ENCODE measurements at places on chromosomes 13 and 19.

- no peak for DNase-seq
These were observed 201.3 kb downstream of the SLITRK6 start for GRCh38 chr13:85597790-85598500.

- no peak for DNase-seq
These were observed 30.4 kb downstream of the RASL11A start for GRCh38 chr13:27300941-27301586.

- DNase-seq, result no peak
These were observed 1.0 kb downstream of the KLF1 start for GRCh38 chr19:12885749-12886650.

DNA sequence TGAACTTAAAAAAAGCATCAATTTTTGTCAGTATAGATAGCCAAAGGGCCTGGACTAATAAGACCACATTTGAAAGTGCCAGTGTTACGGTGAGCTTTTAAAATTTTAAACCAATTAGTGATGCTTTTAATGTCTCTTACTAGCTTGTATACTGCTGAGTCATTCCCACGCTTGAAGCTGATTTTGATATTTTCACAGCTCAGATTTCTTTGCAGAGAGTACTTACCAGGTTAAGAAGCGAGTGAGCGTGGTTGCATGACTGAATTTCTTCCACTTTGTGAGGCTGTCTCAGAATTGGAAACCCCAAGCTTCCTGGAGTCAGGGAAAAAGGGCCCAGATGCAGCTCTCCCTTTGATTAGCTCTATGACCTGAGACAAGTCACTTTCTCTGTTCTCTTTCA, 74.5 kb upstream of the NBEA start:
- no peak for DNase-seq

DNA sequence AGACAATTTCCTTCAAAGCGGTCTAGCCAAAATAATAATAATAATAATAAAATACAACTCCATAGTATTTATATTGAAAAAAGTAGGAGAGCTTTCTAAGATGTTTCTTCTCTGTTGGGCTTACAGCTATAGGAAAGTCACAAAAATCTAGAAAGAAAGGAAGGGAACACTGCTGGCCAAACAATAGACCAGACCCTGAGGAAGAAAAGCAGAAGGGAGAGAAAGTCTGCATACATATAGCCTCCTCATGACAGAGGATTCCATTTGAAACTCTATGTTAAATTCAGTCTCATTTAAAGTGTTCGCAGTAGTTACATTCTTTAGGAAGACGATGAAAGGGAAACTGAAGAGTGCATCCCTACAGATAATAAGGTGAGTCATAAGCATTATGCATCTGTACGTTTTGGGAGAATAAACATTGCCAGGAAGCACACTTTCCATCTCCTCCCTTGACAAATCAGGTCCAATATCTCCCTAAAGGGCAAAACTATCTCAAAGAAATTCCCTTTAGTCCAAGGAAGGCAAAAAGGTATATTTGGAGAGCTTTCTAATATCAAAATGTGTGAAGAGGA, 86.5 kb downstream of the PCDH9 start:
- DNase-seq, result no peak

- no peak for DNase-seq
These were observed 172.6 kb upstream of the ATXN8OS start for GRCh38 chr13:69935043-69935442.

Measured in stimulated activated CD4-positive, alpha-beta T cell treated with anti-CD3 and anti-CD28 coated beads, Interleukin-2, amount 100 ng/mL, for 4 hours (primary cell).